ENCODE measurements at places on chromosomes 11 and 22. TPM values are rescaled to one million over a fixed set of nuclear protein-coding genes. Genes with fewer than 3 reads are reported as not detected.

PUS3 gene
- 11.5 TPM for total RNA-seq

C11orf21 gene
- total RNA-seq = 40.8 TPM

OR51B4 gene
- not detected for total RNA-seq

TYR gene
- not detected for total RNA-seq

MB gene
- total RNA-seq = 0.36 TPM

GDPD4 gene
- not detected for total RNA-seq

FADS1 gene
- 73.4 TPM for total RNA-seq

USH1C gene
- not detected for total RNA-seq

OR5AS1 gene
- total RNA-seq = not detected

OR8A1 gene
- not detected for total RNA-seq

APOBEC3C gene
- total RNA-seq = 97.9 TPM

C11orf86 gene
- total RNA-seq = not detected

Measured in T-helper 2 cell treated with Interferon-gamma antibody and Interleukin-4, amounts not matched to agents 100 ng/mL and 5 ng/mL, for 36 hours (primary cell).